ENCODE measurements at places on chromosomes 1 and 21. TPM values are rescaled to one million over a fixed set of nuclear protein-coding genes. Genes with fewer than 3 reads are reported as not detected.

- DNase-seq: no peak
These were observed 6.3 kb downstream of the MCL1 start for GRCh38 chr1:150572918-150573647.

GRCh38 chr1:166489670-166490436 lies 323.1 kb upstream of the FAM78B start:
- no peak for DNase-seq

The SF3B4 gene
- 47.3 TPM for total RNA-seq

DNA sequence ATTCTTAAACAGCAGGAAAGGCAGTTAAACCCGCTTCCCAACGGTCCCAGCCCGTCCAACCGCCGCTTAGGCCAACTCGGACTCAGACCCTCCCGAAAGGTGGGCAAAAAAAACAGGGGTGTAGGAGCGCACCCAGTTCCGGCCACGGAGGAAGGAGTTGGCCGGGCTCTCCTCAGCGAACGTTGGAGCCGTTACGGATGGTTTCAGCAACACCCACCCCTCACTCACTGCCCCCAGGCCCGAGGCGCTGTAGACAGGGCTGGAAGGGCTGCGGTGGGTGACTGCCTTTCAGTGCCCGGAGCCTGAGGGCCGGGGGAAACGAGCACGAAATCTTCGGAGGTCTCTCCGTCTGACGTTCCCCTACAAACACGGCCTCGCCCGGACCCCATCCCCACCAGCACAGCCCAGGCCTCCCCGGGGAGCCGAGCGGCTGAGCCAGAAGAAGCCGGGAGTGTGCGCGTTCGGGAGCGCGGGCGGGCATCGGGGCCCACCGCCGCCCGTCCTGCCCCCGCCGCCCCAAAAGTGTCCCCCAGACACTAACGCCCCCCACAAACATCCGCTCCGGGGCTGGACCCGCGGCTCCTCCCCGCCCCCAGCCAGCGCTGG lies 1.3 kb downstream of the KDM5B start:
- peak; percentile 71 for DNase-seq

Measured in glutamatergic neuron (in vitro differentiated cells).